Inflammatory macrophage (primary cell): ENCODE measurements at places on chromosomes 4 and X.

DNA sequence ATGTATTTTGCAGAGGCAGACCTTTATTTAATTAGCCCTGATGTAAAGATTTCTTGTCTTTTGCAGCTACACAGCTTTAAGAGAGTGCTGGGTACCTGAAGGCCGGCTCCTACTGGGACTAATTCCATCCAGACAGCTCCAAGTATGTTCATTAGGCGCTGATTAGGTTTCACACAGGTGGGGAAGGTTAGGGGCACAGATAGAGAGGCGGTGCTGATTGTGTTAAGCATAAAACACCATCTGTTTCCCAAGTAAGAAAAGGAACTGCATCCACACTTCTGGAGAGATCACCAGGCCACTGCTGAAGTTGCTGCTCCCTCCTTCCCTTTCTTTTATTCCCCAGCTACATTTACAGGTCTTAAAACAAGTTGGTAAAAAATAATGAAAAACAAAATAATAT, 349.5 kb downstream of the ZIC3 start:
- DNase-seq, result no peak

- DNase-seq, result no peak
These were observed 46.2 kb downstream of the FAM9B start for GRCh38 chrX:8987672-8988250.

DNA sequence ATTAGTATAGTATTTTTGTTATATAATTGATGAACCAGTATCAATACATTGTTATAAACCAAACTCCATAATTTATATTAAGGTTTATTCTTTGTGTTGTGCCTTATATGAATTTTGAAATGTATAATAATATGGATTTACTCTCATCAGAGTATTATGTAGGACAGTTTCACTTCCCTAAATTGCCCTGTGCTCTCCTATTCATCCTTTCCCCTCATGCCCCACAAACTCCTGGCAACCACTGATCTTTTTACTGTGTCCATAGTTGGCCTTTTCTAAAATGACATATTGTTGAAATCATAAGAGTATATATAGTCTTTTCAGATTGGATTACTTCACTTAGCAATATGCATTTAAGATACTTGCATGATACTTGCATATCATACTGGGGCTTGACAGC, 958.1 kb upstream of the GRID2 start:
- no peak for DNase-seq

DNA sequence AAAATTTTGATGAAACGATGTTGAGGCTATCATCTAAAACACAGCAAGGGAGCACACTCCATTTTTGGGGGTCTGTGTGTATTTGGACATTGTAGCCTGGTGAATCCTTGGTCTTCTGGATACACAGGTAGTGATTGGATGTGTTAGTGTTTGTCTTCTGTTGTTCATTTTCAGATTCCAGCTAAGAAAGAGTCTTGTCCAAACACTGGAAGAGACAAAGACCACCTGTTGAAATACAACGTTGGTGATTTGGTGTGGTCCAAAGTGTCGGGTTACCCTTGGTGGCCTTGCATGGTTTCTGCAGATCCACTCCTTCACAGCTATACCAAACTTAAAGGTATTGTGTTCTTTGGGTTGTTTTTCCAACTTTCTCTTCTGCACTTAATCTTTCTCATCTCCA, 32.8 kb downstream of the NSD2 start:
- no peak for DNase-seq

GRCh38 chrX:10741003-10741402, 120.6 kb upstream of the MID1 start:
- DNase-seq, result no peak

- no peak for DNase-seq
These were observed 55.8 kb downstream of the XAGE2 start for GRCh38 chrX:52424656-52425055.
